Colonic mucosa (tissue), 4 donors: ENCODE measurements at places on chromosomes 13 and 19. TPM values are rescaled to one million over a fixed set of nuclear protein-coding genes. Genes with fewer than 3 reads are reported as not detected.
A peak's percentile ranks its signal among the peaks of the same experiment; 100 is the strongest.

SULT2A1 gene
- total RNA-seq, result 1.1 TPM

ITGBL1 gene
- total RNA-seq, result 0.72 TPM

DNA sequence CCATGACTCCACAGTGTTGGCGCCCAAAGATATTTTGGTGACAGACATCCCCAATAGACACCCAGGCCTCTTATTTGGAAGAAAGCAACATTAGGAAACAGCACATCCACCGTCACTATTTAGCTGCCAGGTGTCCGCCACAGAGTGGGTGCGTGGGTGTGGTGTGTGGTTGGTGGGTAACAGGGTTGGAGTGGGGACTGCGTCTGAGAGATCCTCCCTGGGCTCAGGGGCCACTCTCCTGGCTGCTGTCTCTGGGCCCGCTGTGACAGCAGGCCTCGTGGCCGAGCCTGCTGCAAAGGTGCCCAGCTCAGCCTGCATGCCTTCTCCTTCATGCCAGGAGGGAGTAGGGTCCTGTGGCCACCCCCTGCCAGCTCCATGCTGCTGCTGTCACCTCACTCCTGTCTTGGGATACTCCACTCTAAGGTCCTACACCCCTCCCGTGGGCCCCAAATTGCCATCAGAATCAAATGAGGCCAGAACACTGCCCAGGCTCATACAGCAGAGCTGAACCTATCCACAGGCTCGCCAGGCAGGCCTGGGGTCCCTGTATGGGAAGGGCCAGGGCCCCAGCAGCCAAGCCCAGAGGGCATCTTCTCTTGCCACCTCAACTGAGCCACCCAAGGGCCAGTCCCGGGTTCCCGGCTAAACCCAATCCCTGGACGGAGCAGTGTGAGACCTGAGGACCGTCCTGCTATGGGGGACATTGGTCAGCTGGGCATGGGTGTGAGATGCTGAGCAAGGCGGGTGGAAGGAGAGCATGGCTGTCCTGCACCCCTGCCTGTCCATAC lies 24.7 kb upstream of the TIMM44 start:
- peaks cover 12% of the 10 kb centered on the region for H3K36me3 ChIP-seq
- H3K4me3 ChIP-seq, result no peak overlapping the region
- DNase-seq, result no peak
- no peaks in the 10 kb centered on the region for H3K4me1 ChIP-seq
- H3K27me3 ChIP-seq, result no peaks in the 10 kb centered on the region
- no peak overlapping the region for H3K27ac ChIP-seq

GRCh38 chr19:35013041-35013819 lies 13.1 kb downstream of the GRAMD1A start:
- no peaks in the 10 kb centered on the region for H3K36me3 ChIP-seq
- H3K4me1 ChIP-seq, result no peaks in the 10 kb centered on the region
- DNase-seq, result peak; percentile 78
- no peaks in the 10 kb centered on the region for H3K27me3 ChIP-seq
- H3K27ac ChIP-seq, result no peak overlapping the region
- H3K4me3 ChIP-seq, result no peak overlapping the region

GRCh38 chr19:55289117-55289796 lies 5.5 kb downstream of the BRSK1 start:
- H3K27ac ChIP-seq, result no peak overlapping the region
- no peak for DNase-seq
- no peak overlapping the region for H3K4me3 ChIP-seq
- no peaks in the 10 kb centered on the region for H3K27me3 ChIP-seq

DNA sequence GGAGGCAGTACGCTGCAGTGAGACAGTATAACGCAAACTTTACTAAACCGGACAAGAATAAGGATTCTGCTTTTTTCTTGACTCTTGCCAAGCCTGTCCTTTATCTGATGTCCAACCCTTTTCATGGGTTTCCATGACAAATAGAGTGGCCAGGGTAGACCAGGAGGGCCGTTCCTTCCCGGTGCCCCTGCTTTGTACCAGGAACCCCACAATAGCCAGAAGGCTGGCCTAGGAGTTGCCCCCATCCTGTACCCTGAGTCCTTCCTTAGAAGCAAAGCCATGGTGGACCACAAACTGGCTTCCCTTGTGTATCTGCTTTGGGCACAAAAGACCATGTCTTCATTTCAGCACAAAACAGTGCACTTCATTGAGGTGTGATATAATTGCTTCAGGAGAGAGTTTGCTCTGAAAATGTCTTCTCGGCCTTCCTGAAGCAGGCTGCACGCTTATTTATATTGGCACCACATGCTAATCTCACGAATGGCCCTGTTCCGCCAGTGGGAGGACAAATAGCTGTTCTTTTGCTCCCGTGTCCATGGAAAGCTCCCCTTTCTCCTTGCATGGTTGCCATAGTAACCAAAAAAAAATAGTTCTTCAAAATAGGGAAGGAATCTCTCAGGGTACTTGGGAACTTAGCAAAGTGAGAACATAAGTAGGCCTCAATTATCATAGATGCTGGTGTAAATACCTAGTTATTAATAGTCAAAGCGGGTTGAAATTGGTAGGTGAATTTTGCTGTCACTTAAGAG lies 222.1 kb downstream of the ZIC5 start:
- no peaks in the 10 kb centered on the region for H3K27me3 ChIP-seq
- no peak overlapping the region for H3K27ac ChIP-seq
- H3K36me3 ChIP-seq, result no peaks in the 10 kb centered on the region
- no peaks in the 10 kb centered on the region for H3K4me1 ChIP-seq

DNA sequence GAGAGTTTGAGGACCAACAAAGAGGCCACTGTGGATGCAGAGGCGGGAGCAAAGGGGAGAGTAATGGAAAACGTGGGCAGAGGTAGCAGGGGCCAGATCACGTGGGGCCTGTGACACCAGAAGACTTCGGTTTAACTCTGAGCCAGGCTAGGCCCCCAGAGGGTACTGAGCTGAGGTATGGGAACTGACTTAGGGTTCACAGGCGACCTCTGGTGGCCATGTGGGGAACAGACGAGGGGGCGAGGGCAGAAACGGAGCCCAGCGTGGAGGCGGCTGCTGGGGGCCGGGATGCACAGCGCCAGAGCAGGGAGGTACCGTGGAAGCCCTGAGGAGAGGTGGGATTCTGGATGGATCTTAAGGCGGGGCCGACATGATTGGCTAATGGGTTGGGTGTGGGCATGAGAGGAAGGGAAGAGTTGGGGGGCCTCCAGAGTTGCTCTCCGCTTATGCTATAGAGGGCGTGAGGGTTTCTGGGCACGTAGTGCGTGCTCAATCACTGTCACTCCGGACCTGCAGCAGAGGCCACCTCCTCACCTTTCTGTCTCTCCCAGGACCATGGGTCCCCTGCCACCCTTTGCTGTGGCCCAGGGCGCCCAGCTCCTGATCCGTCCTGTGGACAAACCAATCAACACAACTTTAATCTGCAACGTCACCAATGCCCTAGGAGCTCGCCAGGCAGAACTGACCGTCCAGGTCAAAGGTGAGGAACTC lies 13.7 kb downstream of the PVR start:
- H3K4me3 ChIP-seq, result no peak overlapping the region
- no peaks in the 10 kb centered on the region for H3K27me3 ChIP-seq
- H3K36me3 ChIP-seq, result peaks cover 8% of the 10 kb centered on the region
- peak; percentile 68 for DNase-seq

DNA sequence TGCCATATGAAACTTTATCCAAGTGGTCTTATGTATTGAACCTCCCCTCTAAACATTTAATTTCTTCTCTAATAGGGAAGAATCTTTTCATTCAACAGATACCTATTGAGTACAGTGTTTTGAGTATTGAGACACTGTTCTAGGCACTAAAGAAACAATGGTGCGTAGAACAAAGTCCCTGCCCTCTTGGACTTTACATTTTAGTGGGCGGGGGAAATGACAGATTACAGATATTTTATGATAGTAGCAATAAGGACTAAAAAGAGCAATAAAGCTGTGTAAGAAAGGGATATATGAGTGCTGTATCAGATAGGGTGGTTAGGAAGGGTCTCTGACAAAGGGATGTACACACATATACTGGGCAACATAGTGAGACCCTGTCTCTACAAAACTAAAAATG lies 5.4 kb downstream of the NUDT15 start:
- no peaks in the 10 kb centered on the region for H3K36me3 ChIP-seq
- no peak overlapping the region for H3K4me3 ChIP-seq
- peaks cover 7% of the 10 kb centered on the region for H3K4me1 ChIP-seq
- peak; percentile 46 for DNase-seq
- H3K27ac ChIP-seq, result peak overlapping the region; percentile 65

- no peaks in the 10 kb centered on the region for H3K27me3 ChIP-seq
- no peak overlapping the region for H3K27ac ChIP-seq
- DNase-seq, result peak; percentile 71
- H3K4me3 ChIP-seq, result peak overlapping the region; percentile 47
- H3K36me3 ChIP-seq, result no peaks in the 10 kb centered on the region
Observed at GRCh38 chr19:12867120-12868099, 13.8 kb downstream of the DNASE2 start.
